ENCODE measurements at places on chromosomes 5 and 9. TPM values are rescaled to one million over a fixed set of nuclear protein-coding genes. Genes with fewer than 3 reads are reported as not detected.

Gene ECSCR
- total RNA-seq: 8.7 TPM

Gene PCDHA10
- under 0.01 TPM for total RNA-seq

Gene PAIP2
- 108 TPM for total RNA-seq

Gene ANKRD31
- total RNA-seq: 0.61 TPM

Gene ZNF354C
- total RNA-seq: 6.0 TPM

Gene OTULINL
- total RNA-seq: 14.9 TPM

Gene SDHA
- total RNA-seq: 77.5 TPM

Gene OGN
- total RNA-seq: 10.1 TPM

Gene PCDHB16
- 0.14 TPM for total RNA-seq

Gene FGF10
- total RNA-seq: 0.99 TPM

Gene PWWP2A
- total RNA-seq: 22.8 TPM

Gene TMEM171
- 0.19 TPM for total RNA-seq

Gene GPR21
- not detected for total RNA-seq

Gene ERAP2
- 11.3 TPM for total RNA-seq

Gene CD72
- total RNA-seq: 6.8 TPM

Gene GRM6
- not detected for total RNA-seq

Gene SPINK13
- not detected for total RNA-seq

Gene TMEM252
- not detected for total RNA-seq

Gene MYMK
- 0.47 TPM for total RNA-seq

Gene PCDHB11
- total RNA-seq: 0.24 TPM

Gene C9orf72
- total RNA-seq: 18.7 TPM

Gene ZDHHC11B
- 0.71 TPM for total RNA-seq

Gene IL9
- 0.52 TPM for total RNA-seq

Gene SLC4A9
- not detected for total RNA-seq

Gene PHF24
- total RNA-seq: 0.28 TPM

Gene CCL27
- total RNA-seq: 4.4 TPM

Gene SLC22A4
- total RNA-seq: 0.66 TPM

Gene EDIL3
- 0.52 TPM for total RNA-seq

Gene LMX1B
- total RNA-seq: 0.05 TPM

Gene TSSK1B
- 0.05 TPM for total RNA-seq

Gene SLC2A6
- 2.0 TPM for total RNA-seq

Gene PCDHB9
- 0.19 TPM for total RNA-seq

Gene C6
- 0.28 TPM for total RNA-seq

Gene ZFP37
- total RNA-seq: 2.5 TPM

Gene SLC24A2
- total RNA-seq: 0.05 TPM

Gene FAM153A
- total RNA-seq: 0.19 TPM

Gene NDUFB6
- 58.2 TPM for total RNA-seq

Gene CCDC183
- total RNA-seq: 3.2 TPM

Gene RNF180
- 0.52 TPM for total RNA-seq

Gene NSMF
- total RNA-seq: 14.9 TPM

Data from thymus (tissue), 14 donors.